ENCODE measurements at places on chromosomes 16 and 17. TPM values are rescaled to one million over a fixed set of nuclear protein-coding genes. Genes with fewer than 3 reads are reported as not detected.

GRCh38 chr16:1926271-1926670, 8.1 kb upstream of the HS3ST6 start:
- DNase-seq: no peak

- no peak for DNase-seq
These were observed 24.1 kb downstream of the SEC14L5 start for GRCh38 chr16:4982056-4982867.

Gene TXNDC17
- polyA plus RNA-seq: 105 TPM

DNA sequence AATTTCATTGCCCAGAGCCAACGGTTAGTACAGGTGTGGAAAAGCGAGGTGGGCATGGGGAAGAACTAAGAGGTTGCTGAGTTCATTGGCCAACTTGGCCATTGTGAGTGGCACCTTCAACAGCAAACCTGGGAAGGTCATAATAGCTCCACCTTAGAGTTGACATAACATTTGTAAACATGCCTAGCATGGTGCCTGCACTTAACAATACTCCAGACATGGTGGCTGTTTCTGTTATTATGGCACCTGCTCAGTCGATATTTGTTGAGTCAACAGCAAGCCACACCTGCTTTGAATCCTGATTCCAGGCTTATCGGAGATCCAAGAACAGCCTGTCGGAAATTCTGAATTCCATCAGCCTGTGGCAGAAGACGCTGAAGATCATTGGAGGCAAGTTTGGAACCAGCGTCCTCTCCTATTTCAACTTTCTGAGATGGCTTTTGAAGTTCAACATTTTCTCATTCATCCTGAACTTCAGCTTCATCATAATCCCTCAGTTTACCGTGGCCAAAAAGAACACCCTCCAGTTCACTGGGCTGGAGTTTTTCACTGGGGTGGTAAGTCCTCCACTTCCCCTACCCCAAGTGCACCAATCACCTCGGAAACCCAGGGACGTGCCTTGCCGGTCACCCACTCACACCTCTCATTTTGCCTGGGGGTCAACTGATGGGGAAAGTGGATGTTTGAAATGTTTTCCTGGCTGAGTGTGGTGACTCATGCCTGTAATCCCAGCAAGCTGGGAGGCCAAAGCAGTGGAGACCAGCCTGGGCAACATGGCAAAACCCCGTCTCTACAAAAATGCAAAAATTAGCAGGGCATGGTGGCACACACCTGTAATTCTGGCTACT, 46.0 kb downstream of the TMC5 start:
- DNase-seq: no peak

Gene CD300A
- 213 TPM for polyA plus RNA-seq

All from CD14-positive monocyte (primary cell).